Activated CD4-positive, alpha-beta memory T cell treated with anti-CD3 and anti-CD28 coated beads, Interleukin-2, amount 10 ng/mL, durations not matched to agents 7 days and 5 days (primary cell): ENCODE measurements at places on chromosomes 2 and 18. TPM values are rescaled to one million over a fixed set of nuclear protein-coding genes. Genes with fewer than 3 reads are reported as not detected.

Gene HRH4
- total RNA-seq = 0.65 TPM

Gene ERFE
- total RNA-seq = not detected

Gene RTP5
- 0.13 TPM for total RNA-seq

Gene CYP20A1
- 18.9 TPM for total RNA-seq

Gene ESPNL
- 0.05 TPM for total RNA-seq

Gene METTL8
- total RNA-seq = 13.6 TPM

Gene CHPF
- total RNA-seq = 14.5 TPM

Gene LOXHD1
- total RNA-seq = not detected

Gene PRKCE
- total RNA-seq = 23.3 TPM

Gene FBXO41
- total RNA-seq = 13.3 TPM
